Thyroid gland (tissue), 4 donors: ENCODE measurements at places on chromosomes 7 and 10. TPM values are rescaled to one million over a fixed set of nuclear protein-coding genes. Genes with fewer than 3 reads are reported as not detected.

DNA sequence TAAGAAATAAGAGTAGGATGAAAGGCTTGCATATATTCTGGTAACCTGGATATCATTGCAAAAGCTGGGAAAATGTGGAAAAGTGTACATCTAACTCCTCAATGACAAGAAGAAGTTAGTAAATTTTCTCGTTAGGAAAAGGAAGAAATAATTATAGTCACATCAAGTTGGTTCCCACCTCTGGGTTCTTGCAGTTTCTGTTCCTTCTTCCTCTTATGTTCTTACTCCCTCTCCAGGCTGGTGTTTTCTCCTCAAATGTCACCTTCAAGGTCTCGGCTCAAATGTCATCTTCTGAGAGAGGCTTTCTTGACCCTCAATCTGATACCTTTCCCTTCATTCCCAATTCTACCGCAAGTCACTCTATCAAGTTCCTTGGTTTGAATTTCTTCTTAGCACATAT, 64.4 kb downstream of the ENTPD1 start:
- peaks cover 31% of the 10 kb centered on the region for H3K4me1 ChIP-seq
- no peak for DNase-seq
- H3K27me3 ChIP-seq = no peaks in the 10 kb centered on the region
- no peak overlapping the region for H3K4me3 ChIP-seq
- H3K36me3 ChIP-seq = no peaks in the 10 kb centered on the region

DNA sequence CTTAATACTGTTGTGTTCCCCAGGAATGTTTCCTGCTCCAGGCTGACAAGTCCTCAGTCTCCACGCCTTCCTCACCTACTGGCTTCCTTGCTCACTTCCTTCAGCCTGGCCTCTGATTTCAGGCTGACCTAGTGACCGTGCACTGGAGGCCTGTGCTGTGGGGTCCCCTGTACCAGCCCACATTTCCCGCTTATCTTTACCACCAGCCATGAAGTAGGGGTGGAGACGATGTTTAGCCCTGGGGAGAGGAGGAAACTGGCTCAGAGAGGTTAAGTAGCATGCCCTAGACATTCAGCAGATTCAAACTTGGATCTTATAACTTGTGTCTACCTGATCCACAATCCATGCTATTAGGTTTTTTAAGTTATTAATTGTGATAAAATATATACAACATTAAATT, 4.8 kb upstream of the ZNF488 start:
- no peak overlapping the region for H3K27ac ChIP-seq
- no peaks in the 10 kb centered on the region for H3K36me3 ChIP-seq
- H3K4me1 ChIP-seq = no peaks in the 10 kb centered on the region
- H3K4me3 ChIP-seq = no peak overlapping the region
- no peaks in the 10 kb centered on the region for H3K27me3 ChIP-seq

DNA sequence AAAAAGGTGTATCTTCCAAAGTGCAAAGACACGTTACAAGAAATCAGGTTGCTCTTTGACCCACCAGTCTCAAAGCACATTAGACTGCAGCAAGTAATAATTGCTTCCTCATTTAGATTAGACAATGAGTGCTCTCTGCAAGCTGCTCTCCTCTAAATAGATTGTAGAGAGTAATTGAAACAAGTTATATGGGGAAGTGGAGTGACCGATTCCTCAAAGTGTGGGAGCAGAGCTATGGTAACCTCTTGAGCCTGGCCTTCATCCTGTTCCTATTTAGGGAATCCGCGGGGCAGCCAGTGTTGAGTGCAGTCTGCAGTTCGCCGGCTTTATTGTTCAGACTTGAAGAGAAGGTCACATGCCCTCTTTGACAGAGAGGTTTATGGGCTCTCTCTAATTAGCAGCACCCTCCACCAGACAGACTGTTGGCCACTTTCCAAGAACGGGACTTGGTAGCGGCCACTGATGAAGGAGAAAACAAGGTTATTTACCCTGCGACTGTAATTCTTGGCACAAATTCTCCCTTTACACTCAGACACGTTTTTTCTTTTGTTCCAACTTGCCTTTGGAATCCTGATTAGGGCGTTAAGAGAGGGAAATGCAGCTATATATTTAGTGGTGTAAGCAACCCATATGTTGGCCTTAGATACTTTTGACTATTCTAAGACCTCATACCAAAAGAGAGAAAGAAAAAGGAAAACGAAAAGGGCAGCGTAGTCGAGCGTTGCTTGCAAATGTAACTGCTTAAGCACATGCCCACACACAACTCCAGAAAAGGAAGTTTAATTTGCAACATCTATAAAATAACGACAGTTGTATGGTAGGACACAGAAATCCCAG, 107.5 kb downstream of the REEP3 start:
- DNase-seq = peak; percentile 65
- peak overlapping the region; percentile 90 for H3K27ac ChIP-seq
- H3K4me3 ChIP-seq = no peak overlapping the region
- no peaks in the 10 kb centered on the region for H3K36me3 ChIP-seq
- peaks cover 14% of the 10 kb centered on the region for H3K4me1 ChIP-seq

- no peak overlapping the region for H3K27ac ChIP-seq
- no peaks in the 10 kb centered on the region for H3K4me1 ChIP-seq
- H3K4me3 ChIP-seq = no peak overlapping the region
- H3K36me3 ChIP-seq = no peaks in the 10 kb centered on the region
Observed at GRCh38 chr7:30652698-30653641, 29.3 kb downstream of the CRHR2 start.

GRCh38 chr7:142298009-142298408, 40.2 kb upstream of the PRSS58 start:
- no peaks in the 10 kb centered on the region for H3K36me3 ChIP-seq
- H3K4me3 ChIP-seq = no peak overlapping the region
- H3K27me3 ChIP-seq = no peaks in the 10 kb centered on the region
- no peaks in the 10 kb centered on the region for H3K4me1 ChIP-seq
- no peak for DNase-seq
- no peak overlapping the region for H3K27ac ChIP-seq

DNA sequence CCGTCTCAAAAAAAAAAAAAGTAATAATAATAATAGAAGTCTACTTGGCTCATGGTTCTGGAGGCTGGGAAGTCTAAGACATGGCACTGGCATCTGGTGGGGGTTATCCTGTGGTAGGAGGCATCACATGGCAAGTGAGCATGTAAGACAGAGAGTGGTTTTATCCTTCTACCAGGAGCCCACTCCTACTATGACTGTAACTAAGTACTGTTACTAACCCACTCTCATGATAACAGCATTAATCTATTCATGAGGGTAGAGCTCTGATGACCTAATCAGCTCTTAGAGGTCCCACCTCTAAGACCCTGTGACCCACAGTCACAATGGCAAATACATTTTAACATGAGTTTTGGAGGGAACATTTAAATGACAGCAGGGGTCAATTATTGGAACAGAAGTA, 43.3 kb upstream of the NRF1 start:
- H3K27me3 ChIP-seq = no peaks in the 10 kb centered on the region
- no peak overlapping the region for H3K27ac ChIP-seq
- DNase-seq = no peak
- no peak overlapping the region for H3K4me3 ChIP-seq

- no peak overlapping the region for H3K4me3 ChIP-seq
- no peaks in the 10 kb centered on the region for H3K27me3 ChIP-seq
- H3K4me1 ChIP-seq = no peaks in the 10 kb centered on the region
- peaks cover 11% of the 10 kb centered on the region for H3K36me3 ChIP-seq
- no peak overlapping the region for H3K27ac ChIP-seq
Observed at GRCh38 chr7:38743899-38744298, 112.7 kb upstream of the AMPH start.

GRCh38 chr10:110458266-110458920, 39.3 kb upstream of the DUSP5 start:
- peak overlapping the region; percentile 74 for H3K27ac ChIP-seq
- H3K4me3 ChIP-seq = no peak overlapping the region
- peaks cover 46% of the 10 kb centered on the region for H3K4me1 ChIP-seq
- peak; percentile 13 for DNase-seq
- H3K36me3 ChIP-seq = no peaks in the 10 kb centered on the region

DNA sequence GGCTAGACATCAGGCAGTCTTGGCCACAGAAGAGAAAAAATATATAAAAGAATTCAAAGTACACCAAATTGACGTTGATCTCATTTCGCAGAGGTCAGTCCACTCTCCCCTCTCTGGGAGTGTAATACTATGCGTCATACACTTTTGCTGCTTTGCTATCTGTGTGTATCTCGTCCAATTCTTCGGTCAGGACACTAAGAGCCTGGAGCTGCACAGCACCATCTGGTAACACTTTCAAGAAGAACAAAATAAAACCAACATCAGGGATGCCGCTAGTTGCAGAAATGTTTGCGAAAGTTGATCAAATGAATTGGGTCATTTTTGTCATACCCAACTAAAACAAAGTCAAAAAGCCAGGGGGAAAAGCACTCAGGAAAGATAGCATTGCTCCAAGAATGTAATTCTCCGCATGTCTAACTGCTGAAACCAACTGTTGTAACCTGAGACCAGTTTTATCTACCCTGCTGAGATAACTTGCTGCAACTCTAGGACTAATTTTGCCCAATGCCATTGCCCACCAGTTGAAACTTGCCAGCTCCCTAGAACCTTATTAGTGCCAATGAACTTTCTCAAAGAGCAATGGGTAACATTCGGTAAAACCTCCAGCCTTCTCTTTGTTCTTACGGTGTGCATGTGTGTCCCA, 23.0 kb downstream of the TMEM176A start:
- H3K4me3 ChIP-seq = no peak overlapping the region
- H3K4me1 ChIP-seq = no peaks in the 10 kb centered on the region
- DNase-seq = no peak
- no peaks in the 10 kb centered on the region for H3K27me3 ChIP-seq

GRCh38 chr10:110746969-110747608, 103.0 kb downstream of the RBM20 start:
- no peaks in the 10 kb centered on the region for H3K27me3 ChIP-seq
- no peaks in the 10 kb centered on the region for H3K36me3 ChIP-seq
- no peak overlapping the region for H3K4me3 ChIP-seq
- DNase-seq = peak; percentile 63

GRCh38 chr10:121514141-121514865, 83.9 kb downstream of the FGFR2 start:
- no peaks in the 10 kb centered on the region for H3K27me3 ChIP-seq
- peaks cover 27% of the 10 kb centered on the region for H3K4me1 ChIP-seq
- H3K27ac ChIP-seq = peak overlapping the region; percentile 71
- no peak overlapping the region for H3K4me3 ChIP-seq
- no peaks in the 10 kb centered on the region for H3K36me3 ChIP-seq
- no peak for DNase-seq

DNA sequence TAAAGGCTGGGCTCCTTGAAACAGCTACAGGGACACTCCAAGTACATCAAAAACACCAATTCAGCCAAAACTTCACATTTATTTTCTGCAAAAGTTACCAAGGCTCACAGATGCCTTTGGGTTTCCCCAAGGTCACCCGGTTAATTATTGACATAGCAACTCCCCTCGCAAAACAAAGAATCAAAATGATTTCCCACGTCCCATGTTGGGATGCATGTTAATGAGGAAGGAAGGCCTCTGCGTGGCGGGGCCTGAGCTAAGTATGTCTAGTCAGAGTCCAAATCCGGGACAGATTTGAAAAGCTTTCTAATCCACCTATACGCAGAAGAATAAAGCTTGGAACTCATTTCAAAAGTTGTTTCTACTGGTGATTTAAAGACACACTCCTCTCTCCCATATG, 535 bp upstream of the TMEM72 start:
- H3K4me3 ChIP-seq = no peak overlapping the region
- no peak for DNase-seq
- no peaks in the 10 kb centered on the region for H3K27me3 ChIP-seq

- H3K27ac ChIP-seq = no peak overlapping the region
- H3K36me3 ChIP-seq = no peaks in the 10 kb centered on the region
- no peaks in the 10 kb centered on the region for H3K27me3 ChIP-seq
- DNase-seq = no peak
Observed at GRCh38 chr10:78299851-78300468, 266.3 kb downstream of the RPS24 start.

GRCh38 chr10:62937674-62938073, 121.5 kb upstream of the EGR2 start:
- no peaks in the 10 kb centered on the region for H3K4me1 ChIP-seq
- no peak overlapping the region for H3K4me3 ChIP-seq
- H3K36me3 ChIP-seq = no peaks in the 10 kb centered on the region
- H3K27me3 ChIP-seq = no peaks in the 10 kb centered on the region
- H3K27ac ChIP-seq = no peak overlapping the region

- no peak overlapping the region for H3K27ac ChIP-seq
- no peaks in the 10 kb centered on the region for H3K4me1 ChIP-seq
- H3K4me3 ChIP-seq = no peak overlapping the region
- no peaks in the 10 kb centered on the region for H3K27me3 ChIP-seq
- no peaks in the 10 kb centered on the region for H3K36me3 ChIP-seq
Observed at GRCh38 chr7:84393786-84394185, 199.2 kb upstream of the SEMA3A start.

GRCh38 chr10:110901954-110902819, 16.8 kb downstream of the BBIP1 start:
- no peaks in the 10 kb centered on the region for H3K27me3 ChIP-seq
- H3K27ac ChIP-seq = no peak overlapping the region
- H3K4me1 ChIP-seq = no peaks in the 10 kb centered on the region
- H3K4me3 ChIP-seq = no peak overlapping the region
- H3K36me3 ChIP-seq = peaks cover 4% of the 10 kb centered on the region
- DNase-seq = no peak

DNA sequence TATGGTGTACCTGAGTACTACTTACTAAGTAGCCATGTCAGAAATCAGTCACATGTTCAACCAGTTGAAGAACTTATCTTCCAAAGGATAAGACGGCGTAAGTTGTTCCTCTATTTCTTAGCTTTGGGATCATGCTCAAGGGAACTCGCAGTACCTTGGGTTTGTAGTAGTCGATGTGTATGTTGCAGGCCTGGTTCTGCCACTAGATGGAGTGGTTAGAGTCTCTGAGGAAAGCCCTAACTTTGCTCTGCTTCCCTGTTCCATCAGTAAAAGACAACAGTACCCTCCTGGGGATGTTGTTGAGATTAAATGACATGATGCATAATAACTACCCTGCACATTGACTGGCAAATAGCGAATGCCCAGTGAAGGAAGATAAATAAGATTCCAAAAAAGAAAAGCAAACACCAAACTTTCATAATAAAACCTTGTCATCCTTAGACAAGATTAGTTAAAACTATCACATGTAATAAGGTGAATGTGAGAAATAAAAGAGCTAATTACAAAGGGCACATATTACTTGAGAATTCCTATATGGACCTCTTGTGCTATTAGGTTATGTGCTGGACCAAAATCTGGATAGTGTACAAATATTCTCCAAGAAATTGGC, 165.9 kb downstream of the ABCA13 start:
- no peaks in the 10 kb centered on the region for H3K4me1 ChIP-seq
- H3K4me3 ChIP-seq = no peak overlapping the region
- DNase-seq = peak; percentile 7
- H3K27me3 ChIP-seq = no peaks in the 10 kb centered on the region
- no peaks in the 10 kb centered on the region for H3K36me3 ChIP-seq

DNA sequence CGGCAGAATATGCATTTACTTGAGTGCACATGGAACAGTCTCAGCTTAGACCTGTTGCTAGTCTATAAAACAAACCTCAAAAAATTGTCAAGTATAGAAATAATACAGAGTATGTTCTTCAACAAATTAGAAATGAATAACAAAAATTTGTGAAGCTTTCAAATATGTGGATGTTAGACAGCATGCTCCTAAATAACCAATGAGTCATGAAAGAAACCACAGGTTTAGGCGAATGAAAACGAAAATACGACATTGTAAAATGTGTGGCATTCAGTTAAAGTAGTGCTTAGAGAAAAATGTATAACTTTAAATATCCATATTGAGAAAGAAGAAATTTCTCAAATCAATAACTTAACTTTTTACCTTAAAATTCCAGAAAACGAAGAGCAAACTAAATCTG, 760.0 kb upstream of the SORCS1 start:
- no peaks in the 10 kb centered on the region for H3K27me3 ChIP-seq
- no peak overlapping the region for H3K27ac ChIP-seq
- no peaks in the 10 kb centered on the region for H3K36me3 ChIP-seq

DBNL gene
- total RNA-seq = 108 TPM

C10orf53 gene
- not detected for total RNA-seq

KCP gene
- 0.93 TPM for total RNA-seq

NPS gene
- not detected for total RNA-seq

ATOH7 gene
- total RNA-seq = not detected

OR6B1 gene
- total RNA-seq = not detected

CLEC5A gene
- 0.67 TPM for total RNA-seq

NOS3 gene
- 6.0 TPM for total RNA-seq
